ENCODE measurements at places on chromosomes 5 and 9.

DNA sequence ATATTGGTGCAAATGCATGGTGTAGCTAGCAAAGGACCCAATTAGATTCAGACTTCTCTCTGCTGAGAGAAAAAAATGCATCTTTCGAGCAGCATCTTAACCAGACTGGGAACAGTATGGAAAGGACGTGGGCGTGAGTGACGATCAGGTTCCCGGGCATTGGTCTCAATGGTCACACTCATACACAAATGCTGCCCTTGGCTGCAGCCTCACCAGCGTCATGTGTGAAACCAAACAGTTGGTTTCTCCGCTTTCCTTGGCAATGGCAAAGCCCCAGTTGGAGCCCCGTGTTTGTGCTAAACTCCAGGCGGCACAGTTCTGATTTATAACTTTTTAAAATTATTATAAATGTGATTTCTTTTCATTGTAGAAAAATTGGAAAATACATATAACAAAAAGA is 237.8 kb downstream of the SEC61B start:
- DNase-seq, result no peak

DNA sequence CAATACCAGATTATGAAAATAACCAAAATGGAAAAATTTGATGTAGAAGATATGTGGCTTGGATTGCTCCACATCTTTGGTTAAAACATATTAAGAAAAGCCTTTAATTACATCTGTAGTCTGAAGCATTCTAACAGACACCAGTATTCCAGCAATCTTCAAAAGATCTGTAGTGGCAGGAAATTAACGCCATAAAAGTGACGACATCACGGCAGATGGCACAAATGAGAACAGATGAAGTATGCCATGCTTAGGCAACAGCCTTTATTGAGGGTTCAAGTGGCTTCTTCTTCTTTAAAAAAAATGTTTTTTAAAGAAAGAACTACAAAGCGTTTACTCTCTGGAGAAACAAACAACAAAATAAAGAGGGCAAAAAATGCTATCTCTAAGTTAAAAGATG is 164.2 kb downstream of the MEF2C start:
- DNase-seq, result no peak

- DNase-seq, result no peak
Measured at GRCh38 chr9:114913656-114914055, 16.7 kb downstream of the TNFSF8 start.

DNA sequence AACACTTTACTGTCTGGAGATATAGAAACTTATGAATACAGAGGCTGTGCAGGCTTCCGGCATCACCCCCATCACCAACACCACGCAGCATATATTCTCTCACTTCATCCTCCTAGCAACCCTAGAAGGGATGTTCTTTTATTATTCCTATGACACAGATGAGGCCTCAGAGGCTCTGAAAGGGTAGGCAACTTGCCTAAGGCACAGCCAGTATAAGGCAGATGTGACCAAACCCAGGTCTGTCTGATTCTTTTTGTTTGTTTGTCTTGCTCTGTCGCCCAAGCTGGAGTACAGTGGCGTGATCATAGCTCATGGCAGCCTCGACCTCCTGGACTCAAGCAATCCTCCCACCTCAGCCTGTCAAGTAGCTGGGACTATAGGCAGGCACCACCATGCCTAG is 22.8 kb upstream of the CORO2A start:
- DNase-seq, result no peak

DNA sequence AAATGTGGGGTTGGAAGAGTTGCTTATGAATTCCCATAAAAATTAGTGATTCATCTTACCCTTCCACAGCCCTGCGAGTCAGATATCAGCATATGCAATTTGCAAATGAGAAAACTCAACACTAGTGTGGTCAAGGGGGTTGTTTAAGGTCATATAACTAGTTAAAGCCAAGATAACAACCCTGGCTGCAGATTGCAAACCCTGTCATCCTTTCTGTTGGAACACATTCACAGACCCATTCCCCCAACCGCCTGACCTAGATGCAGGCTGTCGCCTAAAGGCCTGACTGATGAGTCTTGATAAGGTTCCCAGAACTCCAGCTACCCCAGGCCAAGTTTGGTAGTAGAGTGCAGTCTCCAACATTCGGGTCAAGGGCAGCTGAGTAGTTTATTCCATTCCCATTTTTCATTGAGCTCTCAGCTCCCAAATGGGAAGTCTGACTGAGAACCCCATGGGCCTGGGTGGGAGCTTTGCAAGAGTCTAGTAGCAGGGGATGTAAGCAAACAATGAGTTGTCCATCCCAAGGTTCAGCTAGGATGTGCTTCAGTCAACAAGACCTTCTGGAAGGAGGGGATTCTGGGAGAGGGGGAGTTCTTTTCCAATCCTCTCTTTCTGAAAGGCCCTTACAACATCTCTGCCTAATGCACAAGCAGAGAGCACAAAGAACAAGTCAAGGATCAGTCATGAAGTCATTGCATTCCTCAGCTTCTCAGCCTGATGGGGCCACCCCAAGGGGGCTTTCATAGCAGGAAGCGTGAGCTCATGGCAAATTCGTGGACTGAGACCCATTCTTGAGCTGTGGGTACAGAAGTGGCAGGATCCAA is 40.3 kb downstream of the ADAM19 start:
- no peak for DNase-seq

DNA sequence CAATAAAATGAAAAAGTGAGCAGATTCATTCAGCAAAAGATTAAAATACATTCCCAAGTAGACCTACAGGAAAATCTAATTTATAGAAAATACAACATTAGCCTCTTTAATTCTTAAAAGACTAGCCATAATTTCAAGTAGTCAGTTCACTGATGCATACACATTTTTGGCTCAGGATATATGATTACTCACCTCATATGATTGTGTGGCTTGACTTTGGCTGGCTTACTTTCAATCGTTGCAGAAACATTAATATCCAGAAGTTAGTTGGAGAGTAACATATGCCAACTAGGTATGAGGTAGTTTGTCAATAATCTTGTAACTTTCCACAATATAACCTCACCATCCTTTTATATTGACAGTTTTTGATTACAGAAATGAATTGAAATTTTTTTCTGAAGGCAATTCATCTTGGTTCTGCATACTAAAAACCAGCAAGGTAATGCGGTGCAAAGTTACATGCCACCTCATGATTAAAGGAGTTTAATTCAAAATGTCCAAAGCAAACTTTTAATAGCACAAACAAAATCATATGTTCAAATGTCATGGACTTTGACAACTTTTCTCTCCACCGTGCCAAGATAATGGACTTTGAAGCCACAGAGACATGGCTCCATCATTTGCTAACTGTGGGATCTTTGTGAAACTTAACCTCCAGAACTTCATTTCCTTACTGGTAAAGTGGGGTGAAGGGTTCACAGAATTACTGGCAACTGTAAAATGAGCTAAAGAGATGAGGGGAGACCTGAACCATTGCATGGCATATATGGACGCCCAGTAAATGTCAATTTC is 76.6 kb upstream of the PAM start:
- no peak for DNase-seq

DNA sequence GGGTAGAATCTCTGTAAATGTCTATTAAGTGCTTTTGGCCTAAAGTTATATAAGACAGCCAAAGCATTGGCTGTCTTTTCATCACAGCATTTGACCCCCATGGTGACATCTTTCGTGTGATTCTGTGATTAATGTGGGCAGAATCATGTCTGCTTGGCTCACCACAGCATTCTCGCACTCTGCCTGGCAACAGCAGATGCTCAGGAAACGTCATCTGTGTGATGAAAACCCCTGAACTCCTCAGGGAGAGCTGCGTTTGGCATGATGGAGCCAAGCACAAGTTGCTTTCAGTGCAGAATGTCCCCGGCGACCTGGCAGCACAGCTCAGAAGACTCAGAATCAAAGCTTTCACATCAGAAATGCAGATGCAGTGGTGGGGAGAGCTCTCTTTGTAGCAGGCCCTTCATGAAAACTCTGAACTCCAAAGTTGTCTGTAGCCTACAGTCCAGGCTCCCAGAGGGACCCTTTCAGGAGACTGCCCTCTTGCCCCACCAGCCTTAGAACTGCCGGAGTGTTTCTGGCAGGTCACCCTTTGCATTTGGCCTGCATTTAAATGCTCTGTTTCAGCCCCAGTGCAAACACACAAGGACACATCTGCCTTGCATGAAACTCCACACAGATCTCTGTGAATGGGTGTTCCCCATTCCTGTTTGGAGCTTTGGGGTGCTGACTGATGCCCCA is 155.6 kb upstream of the PANK3 start:
- no peak for DNase-seq

- DNase-seq, result no peak
Measured at GRCh38 chr5:105530716-105531261, 1968.2 kb upstream of the NUDT12 start.

- DNase-seq, result no peak
Measured at GRCh38 chr9:125993466-125993865, 246.3 kb downstream of the PBX3 start.

- DNase-seq, result no peak
Measured at GRCh38 chr9:18756712-18757125, 276.3 kb downstream of the SAXO1 start.

GRCh38 chr5:149903404-149903803 is 41.2 kb downstream of the PDE6A start:
- no peak for DNase-seq

DNA sequence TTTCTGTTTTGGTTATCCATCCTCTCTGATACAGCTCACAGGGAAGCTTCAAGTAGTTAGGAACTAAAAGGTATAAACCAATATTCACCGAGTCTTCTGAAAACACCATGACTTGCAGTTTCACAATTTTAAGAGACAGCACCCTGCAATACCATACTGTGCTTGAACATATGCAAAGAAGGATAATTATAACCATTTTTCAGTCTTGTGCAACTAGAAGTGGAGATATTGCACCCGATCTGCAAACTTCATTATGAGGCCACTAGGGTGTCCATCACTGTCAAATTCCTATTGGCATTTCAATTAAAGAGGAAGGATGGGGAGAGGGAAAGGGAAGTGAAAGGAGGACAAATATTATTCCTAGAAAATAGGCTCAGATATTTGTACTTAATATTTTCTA is 32.4 kb upstream of the CEP120 start:
- DNase-seq, result no peak

DNA sequence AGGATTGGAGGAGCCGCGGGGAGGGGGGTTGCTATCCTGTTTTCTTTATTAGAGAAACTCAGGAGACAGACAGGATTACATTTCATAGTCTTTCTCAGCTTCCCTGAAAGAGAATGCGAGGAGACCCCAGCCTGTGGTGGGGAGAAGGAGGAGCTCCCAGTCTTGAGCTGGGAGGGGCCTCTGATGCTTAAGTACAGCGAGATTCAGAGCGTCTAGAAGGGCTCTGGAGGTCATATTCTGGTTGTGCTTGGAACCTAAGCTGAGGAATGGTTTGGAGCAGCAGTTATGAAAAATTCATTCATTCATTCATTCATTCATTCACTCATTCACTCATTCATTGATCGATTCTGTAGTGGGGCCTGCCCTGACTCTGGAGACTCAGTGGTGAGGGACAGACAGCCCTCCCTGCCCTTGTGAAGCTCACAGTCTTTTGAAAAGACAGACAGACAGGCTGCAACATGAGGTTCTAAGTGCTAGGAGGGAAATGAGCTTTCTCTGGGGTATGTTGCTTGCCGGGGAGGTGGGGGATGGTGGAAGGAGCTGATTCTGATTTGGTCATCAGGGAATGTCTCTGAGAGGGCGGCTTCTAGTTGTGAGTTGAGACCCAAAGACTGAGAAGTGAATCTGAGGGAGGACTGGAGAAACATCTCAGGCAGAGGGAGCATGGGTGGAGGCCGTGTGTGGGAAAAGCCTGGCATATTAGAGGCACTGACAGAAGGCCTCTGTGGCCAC is 2.5 kb upstream of the SPRY4 start:
- no peak for DNase-seq

DNA sequence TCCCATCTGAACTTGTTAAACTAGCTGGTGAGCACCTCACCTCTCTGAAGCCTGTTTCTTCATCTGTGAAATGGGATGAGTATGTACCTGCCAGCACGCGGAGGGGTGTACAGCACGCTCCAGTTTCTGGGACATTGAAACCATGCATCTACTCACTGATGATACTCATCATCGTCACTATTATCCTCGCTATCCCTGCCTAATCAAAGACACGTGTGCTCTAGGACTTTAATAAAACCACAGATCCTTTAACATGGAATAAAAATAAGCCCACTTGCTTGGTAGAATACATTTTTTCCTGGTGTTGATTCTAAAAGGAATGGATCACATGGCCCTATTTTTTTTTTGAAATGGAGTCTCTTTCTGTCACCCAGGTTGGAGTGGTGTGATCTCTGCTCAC is 37.3 kb upstream of the POMT1 start:
- DNase-seq, result no peak

GRCh38 chr5:67476531-67476930 is 279.9 kb upstream of the CD180 start:
- DNase-seq, result no peak

GRCh38 chr9:87530716-87531115 is 33.0 kb downstream of the DAPK1 start:
- no peak for DNase-seq

GRCh38 chr9:131720330-131720729 is 19.5 kb downstream of the RAPGEF1 start:
- DNase-seq, result no peak

- DNase-seq, result no peak
Measured at GRCh38 chr9:120531683-120532300, 48.2 kb downstream of the CDK5RAP2 start.

- DNase-seq, result no peak
Measured at GRCh38 chr9:131994364-131995125, 85.1 kb downstream of the MED27 start.

DNA sequence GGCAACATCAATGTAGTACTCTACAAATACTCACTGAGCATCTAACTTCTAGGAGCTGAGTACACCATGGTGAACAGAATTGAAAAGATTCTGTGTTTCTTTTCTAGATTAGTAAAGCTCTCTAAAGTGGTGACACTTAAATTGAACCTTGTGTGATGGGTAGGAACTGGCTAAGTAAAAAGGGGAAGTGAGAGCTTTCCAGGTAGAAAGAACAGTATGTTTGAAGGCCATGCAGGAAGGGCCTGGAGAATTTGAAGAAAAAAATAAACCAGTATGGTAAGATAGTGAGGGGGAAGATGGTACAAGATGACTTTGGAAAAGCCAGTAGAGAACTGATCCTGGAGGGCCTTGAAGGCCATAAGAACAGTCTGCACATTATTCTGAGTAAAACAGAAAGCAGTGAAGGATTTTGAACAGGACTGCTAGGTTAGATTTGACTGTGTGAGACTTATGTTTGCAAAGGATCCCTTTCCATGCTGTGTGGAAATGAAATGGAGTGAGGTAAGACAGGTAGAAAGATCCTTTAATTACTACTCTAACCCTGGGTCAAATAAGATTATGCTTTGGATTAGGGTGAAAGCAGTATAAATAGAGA is 46.7 kb upstream of the UBQLN1 start:
- no peak for DNase-seq

DNA sequence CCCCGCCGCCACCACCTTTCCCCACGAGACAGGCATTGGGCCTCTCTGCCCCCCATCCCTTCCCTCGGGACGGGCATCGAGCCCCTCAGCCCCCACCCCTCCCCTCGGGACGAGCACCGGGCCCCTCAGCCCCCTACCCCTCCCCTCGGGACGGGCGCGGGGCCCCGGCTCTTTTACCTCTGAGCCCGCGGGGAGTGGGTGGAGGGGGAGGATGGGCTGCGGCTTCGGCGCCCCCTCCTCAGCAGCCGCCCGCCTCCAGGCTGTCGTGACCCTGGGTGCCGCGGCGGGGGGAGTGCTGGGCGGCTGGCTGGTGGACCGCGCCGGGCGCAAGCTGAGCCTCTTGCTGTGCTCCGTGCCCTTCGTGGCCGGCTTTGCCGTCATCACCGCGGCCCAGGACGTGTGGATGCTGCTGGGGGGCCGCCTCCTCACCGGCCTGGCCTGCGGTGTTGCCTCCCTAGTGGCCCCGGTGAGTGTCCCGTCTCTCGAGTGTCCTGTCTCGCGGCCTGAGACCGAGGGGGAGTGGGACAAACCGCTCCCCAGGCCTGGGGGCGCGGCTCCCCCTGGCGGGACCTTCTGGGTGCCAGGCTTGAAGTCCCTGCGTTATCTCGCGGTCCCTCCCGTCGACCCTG is 791 bp downstream of the SLC2A8 start:
- DNase-seq, result no peak

Data from CD4-positive, alpha-beta T cell treated with Interferon gamma for 1 hour (primary cell).